ENCODE measurements at places on chromosomes 4 and X.

GRCh38 chrX:2500803-2501558 lies at the start of the genes DHRSX and ZBED1:
Gene DHRSX (minus strand): TSS chrX:2500976. CDS start chrX:2500925, 51 bp downstream.
Gene ZBED1 (minus strand): TSS chrX:2500976. CDS start chrX:2490719, 10,257 bp downstream.
- peak; percentile 15 for DNase-seq

- no peak for DNase-seq
Observed at GRCh38 chr4:129335276-129335675, 239.3 kb downstream of the C4orf33 start.

DNA sequence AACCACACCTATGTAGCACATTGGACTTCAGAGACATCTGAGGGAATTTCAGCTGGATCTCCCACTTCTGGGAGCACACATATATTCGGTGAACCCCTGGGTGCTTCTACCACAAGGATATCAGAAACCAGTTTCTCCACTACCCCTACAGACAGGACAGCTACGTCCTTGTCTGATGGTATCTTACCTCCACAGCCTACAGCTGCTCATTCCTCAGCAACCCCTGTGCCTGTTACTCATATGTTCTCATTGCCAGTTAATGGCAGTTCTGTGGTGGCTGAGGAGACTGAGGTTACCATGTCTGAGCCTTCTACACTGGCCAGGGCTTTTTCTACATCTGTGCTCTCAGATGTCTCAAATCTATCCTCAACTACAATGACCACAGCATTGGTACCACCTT lies 45.7 kb downstream of the ADGRG4 start:
- DNase-seq, result no peak

DNA sequence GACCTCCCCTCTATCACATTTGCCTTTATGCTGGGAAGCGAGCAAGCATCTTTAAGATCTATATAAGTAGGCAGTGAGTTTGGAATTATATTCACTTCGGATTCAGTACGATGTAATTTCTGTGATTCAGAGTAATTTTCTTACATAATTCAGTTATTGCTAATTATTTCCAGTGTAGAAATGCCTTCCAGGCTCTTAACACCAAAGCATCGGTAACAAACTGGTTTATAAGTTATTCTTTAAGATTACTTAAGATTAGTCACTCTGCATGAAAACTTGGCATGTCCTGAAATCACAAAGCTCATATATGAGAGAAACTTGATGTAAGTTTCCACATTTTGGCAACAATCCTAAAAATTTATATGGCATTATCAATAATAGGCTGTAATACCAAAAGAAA lies 120.8 kb downstream of the ADAMTS3 start:
- no peak for DNase-seq

GRCh38 chr4:78695910-78696309 lies 80.2 kb upstream of the BMP2K start:
- DNase-seq, result no peak

- DNase-seq, result no peak
Observed at GRCh38 chrX:129695937-129696336, 41.2 kb upstream of the APLN start.

GRCh38 chrX:110614596-110614995 lies 181.0 kb downstream of the CHRDL1 start:
- no peak for DNase-seq

DNA sequence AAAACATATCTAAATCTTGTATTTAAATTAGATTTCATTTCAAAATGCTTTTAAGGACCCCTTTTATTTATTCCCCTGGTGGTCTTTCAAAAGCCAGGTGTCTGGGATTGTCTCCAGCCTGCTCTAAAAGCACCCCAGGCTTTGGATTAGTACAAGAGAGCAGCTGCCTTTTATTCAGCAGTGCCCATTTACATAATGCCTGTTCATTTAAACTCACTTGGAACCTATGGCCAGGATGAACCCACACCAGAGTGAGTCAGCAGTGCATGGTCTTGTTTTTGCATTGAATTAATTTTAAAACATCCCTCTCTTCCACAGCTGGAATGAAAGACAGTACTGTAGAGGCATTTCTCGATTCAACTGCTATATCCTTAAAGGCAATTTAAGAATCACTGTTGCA lies 64.1 kb upstream of the TENM3 start:
- DNase-seq, result no peak

DNA sequence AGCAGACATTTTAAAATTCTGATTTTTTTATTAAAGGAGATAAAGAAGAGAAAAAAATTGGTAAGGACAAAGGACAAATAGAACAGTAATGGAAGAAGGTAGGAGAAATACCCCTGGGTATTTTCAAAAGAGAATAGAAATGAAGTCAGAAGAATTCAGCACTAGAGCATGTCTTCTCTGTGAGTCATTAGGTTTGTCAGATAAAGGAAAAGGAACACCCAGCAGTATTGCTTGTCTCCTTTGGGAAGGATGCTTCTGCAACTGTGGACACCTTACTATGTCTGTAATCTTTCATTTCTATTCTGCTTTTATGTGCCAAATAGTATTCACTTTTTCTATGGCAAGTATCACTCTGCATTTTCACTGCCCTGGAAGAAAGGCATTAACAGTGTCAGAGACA lies 24.0 kb upstream of the PCDH7 start:
- DNase-seq, result no peak

GRCh38 chr4:8372506-8372905 lies 68.0 kb downstream of the ACOX3 start:
- DNase-seq, result no peak

- DNase-seq, result no peak
Observed at GRCh38 chr4:87570290-87570805, 38.0 kb upstream of the DSPP start.

DNA sequence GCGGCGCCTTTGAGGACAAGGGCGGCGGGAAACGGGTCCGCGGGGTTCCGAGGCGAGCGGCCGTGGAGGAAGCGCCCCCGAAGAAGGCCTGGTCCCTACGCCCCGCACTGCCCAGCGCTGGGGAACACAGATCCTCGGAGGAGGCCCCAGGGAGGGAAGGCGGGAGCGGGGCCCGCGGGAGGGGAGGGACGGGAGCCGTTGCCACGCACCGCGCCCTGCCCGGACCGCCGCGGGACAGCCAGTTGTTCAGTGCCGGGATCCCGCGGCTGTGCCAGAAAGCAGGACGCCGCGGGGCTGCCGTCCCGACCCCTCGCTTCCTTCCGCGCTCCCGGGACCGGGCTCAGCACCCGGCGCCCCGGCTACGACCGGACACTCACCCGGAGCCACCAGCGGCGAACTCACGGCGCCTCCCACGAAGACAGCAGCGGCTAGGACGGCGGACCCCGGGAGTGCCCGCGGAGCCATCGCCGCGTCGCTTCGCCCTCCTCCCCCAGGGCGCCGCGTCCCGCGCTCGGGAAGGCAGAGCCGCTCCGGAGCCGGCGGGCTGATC lies 278 bp downstream of the RELL1 start:
- peak; percentile 8 for DNase-seq

DNA sequence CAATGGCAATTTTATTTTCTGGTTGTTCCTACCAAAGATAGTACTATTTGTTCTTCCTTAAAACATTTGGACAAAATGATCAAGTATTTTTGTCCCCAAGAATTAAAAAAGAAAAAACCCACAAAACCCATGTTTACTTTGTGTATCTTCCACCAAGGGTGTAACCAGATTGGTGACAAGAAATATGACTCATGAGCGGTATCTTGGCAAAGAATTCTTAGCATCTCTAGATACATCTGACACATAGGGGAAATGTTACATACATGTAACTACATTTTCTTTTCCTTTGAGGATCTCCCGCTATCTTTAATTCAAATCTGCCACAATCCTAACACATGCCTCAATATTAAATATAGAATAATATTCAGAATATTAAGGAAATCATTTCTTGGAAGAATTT lies 78.7 kb downstream of the WDFY3 start:
- DNase-seq, result no peak

- DNase-seq, result no peak
Observed at GRCh38 chrX:64994131-64994798, 18.0 kb upstream of the ZC4H2 start.

DNA sequence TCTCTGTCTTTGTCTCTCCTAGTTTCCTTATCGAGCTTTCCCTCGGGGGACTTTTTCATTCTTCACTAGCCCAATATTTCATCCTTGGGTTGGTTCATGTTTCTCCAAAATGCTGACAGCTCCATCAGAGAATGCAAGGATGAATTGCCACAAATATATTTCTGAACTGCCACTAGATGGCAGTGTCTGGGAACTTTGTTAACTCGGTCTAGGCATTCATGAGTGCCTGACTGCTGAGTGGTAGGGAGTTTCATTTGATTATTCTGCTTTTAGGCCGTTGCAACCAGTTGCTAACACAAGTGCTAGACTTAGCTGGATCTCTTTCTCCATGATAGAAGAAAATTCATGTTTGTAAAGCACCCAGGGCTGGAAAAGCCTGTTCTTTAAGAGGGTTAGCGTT lies 73.5 kb upstream of the RAP2C start:
- DNase-seq, result no peak

DNA sequence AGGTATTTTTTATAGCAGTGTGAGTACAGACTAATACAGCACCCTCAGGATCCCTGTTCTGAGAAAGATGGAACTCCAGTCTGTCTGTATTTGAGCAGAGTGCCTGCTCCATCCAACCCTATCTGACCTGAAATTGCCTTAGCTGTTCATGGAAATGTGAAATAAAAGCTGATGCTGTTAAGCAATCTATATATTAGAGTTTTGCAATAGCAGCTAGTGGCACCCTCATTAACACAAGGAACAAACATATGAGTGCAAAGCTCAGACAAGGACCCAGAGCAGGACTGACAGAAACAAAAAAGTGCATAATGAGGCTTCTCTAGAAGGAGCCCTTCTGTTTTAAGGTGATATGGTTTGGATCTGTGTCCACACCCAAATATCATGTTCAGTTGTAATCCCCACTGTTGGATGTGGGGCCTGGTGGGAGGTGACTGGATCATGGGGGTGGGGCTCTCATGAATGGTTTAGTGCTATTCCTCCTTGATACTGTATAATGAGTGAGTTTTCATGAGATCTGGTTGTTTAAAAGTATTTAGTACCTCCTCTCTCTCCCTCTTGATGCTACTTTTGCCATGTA lies 272.9 kb upstream of the KLF3 start:
- DNase-seq, result no peak

- DNase-seq, result no peak
Observed at GRCh38 chr4:109410776-109411175, 22.8 kb upstream of the SEC24B start.

GRCh38 chrX:50097071-50097470 lies 103.7 kb downstream of the AKAP4 start:
- DNase-seq, result no peak

DNA sequence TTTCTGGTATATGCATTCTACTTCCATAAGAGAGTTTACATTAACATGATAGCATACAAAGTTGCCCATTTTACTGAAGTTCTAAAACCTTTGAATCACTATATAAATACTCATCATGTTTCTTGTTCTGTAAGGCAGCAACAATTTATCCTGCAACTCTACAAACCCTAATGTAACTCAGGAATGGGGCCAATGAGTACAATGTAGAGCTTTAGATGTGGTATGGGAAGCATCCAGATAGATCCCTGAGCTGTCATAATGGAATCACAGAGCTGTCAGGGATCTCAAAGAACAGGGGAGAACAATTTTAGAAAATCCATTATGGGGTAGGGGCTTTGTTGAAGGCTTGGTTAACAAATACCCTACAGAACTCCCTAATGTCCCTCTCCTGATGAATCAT lies 88.5 kb downstream of the DCUN1D4 start:
- no peak for DNase-seq

- DNase-seq, result no peak
Observed at GRCh38 chr4:181819946-181820345, 423.3 kb upstream of the TENM3 start.

DNA sequence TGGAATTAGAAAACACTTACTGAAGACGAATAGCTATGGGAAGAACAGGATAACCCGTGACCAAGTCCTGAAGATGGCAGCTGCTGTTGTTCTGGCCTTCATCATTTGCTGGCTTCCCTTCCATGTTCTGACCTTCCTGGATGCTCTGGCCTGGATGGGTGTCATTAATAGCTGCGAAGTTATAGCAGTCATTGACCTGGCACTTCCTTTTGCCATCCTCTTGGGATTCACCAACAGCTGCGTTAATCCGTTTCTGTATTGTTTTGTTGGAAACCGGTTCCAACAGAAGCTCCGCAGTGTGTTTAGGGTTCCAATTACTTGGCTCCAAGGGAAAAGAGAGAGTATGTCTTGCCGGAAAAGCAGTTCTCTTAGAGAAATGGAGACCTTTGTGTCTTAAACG lies 2.4 kb downstream of the AGTR2 start:
- DNase-seq, result no peak

DNA sequence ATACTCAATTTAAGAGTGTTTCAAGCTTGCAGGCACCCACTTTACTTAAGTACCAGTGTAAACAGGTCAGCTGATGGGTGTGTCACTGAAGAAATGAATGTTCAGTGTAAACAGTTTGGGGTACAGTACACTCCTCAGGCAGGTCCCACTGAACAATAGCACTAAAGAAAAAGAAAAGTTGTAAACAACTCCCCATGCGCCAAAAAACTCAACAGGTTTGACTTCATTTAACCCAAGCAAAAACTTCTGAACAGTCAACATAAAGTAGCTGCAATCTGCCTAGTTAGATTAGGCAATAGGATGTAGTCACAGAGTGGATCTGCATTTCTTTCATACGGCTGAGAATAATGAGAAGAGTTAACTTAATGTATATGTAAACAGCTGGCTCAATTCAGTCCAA lies 93.2 kb downstream of the FAM13A start:
- DNase-seq, result no peak

GRCh38 chrX:84216881-84217280 lies 28.9 kb upstream of the RPS6KA6 start:
- DNase-seq, result no peak

GRCh38 chr4:53043055-53043454 lies 180.9 kb downstream of the RASL11B start:
- no peak for DNase-seq

DNA sequence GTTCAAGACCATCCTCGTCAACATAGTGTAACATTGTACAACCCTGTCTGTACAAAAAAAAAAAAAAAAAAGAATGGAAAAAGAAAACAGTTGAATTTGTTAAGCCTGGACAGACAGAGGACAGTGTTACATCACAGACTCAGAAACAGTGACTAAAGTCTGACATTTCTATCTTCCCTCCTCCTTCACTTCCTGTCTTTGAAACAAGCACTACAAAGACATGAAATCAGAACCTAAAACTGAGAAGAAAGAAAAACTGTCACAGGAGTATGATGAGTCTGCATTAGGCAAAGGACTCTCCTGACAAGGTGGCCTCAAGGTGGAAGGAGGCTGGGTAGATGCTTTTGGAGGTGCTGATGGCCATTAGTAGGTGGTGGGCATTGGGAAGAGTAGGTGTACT lies 126.7 kb downstream of the RBM47 start:
- DNase-seq, result no peak

DNA sequence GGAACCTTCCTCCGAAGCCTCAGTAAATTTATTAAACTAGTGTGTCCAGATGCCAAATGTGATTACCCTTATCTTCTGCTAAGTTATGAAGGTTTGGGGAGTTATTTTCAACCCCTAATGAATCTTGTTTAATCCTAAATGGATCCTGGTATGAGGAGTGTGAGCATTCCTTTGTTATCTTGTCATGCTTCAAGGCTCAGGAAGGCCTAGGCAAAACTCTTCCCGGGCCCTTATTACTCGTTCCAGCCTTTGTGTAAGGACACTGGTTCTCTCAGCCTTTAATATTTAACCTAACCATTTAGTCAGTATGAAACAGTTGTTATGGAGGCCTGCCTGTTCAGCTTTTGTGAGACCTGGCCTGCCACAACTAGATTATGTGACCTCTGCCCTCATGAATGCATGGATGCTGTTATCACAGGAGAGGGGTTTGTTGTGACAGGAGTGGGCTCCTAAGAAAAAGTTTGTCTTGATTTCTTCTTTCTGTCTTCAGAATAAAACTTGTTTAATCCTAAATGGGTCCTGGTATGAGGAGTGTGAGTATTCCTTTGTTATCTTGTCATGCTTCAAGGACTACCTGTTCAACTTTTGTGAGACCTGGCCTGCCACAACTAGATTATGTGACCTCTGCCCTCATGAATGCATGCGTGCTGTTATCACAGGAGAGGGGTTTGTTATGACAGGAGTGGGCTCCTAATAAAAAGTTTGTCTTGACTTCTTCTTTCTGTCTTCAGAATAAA lies 181.7 kb downstream of the SLC39A8 start:
- no peak for DNase-seq
